ENCODE measurements at places on chromosomes 2 and 18.

GRCh38 chr18:3075491-3075890 lies 62.5 kb upstream of the LPIN2 start:
- DNase-seq: peak; percentile 25

DNA sequence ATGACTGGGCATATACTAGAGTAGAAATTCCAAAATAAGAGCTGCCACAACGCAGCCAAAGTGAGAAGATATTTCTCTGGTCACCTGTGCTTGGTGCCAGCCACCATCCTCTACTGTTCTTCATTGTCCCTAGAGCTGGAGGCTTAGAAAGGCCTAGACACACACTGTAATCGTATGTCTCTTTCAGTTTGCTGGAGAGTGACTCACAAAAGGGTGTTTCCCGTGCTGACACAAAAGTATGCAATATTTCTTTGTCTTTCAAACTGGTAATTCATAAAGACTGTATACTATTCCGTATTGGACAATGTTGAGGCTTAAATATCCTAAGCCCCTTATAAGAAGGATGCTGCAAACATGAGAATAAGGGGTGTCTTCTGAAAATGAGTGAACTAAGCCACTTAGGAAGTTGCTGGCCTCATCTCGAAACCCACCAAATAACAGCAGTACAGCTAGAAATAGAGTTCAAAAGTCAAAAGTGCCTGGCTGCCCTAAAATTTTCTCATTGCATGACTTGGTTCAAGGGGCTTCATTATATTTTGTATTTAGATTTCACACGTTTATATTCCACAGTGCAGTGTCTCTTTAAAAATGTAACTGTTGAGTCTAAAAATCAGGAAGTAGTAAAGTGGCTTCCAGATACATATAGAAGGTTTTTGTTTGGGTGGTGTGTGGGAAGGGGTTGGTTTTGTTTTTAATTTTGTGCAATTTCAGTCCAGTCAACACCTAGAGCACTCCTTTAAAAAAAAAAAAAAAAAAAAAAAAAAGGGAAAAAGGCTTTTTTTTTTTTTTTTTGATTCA lies 601.1 kb downstream of the ARHGAP15 start:
- DNase-seq: no peak

- DNase-seq: no peak
These were observed 145.6 kb downstream of the EVA1A start for GRCh38 chr2:75415111-75415626.

- no peak for DNase-seq
These were observed 482.2 kb downstream of the SPAG16 start for GRCh38 chr2:213766465-213766901.

- no peak for DNase-seq
These were observed 432.5 kb upstream of the LRRTM1 start for GRCh38 chr2:80737047-80737446.
